ENCODE measurements at places on chromosomes 4 and X.

- DNase-seq, result no peak
Measured at GRCh38 chr4:140666889-140667614, 89.1 kb downstream of the TBC1D9 start.

DNA sequence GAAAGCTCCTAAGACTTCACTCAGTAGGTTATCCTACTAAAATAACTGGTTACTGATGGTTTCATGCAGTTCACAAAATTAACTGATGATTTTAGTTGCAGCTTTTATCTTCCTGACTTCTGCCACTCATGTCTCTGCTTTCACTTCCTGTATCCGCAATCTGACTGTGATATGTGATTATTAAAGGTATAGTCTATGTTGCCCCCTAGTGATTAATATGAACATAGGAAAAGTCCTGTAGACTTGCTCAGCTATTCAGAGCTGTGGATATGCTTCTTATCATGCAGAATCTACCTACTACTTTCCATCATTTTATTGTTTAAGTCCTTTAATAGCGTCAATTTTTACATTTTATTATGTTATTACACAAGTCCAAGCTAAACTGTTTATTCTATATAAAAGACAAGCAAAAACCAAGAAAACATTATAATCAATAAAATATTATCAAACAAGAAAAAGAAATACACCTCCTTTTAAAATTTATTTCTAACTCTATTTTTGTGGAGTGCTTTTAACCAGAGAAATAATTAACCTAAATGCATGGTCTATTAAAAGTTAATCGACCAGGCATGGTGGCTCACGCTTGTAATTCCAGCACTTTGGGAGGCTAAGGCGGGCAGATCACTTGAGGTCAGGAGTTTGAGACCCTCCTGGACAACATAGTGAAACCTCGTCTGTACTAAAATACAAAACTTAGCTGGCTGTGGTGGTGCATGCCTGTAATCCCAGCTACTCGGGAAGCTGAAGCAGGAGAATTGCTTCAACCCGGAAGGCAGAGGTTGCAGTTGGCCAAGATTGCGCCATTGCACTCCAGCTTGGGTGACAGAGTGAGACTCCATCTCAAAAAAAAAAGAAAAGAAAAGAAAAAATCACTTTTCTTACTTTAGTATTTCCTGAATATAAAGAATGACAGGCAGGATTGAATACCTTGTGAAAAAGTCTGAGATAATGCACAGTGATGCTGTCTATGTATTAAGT, 40.4 kb upstream of the TLR2 start:
- peak; percentile 68 for DNase-seq

GRCh38 chr4:122170775-122171174, 18.6 kb downstream of the BLTP1 start:
- DNase-seq, result no peak

DNA sequence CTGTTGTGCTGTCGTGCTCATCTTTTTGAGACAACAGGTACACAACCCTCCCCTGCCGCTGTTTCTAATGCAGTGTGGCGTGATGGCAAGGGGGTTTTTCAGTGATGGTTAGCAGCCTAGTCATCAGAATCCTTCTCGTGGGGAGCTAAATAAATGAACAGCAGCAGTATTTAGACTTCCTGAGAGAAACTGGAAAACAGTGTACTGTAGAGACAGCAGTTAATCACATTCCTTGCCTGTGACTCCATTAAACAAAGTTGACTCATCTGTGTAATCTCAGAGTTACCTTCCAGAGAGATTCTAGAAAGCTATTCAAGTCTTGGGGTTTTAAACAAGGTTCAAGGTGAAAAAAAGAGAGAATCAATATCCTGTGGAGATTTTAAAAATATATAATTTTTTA, 1753.2 kb upstream of the PCDH7 start:
- no peak for DNase-seq

DNA sequence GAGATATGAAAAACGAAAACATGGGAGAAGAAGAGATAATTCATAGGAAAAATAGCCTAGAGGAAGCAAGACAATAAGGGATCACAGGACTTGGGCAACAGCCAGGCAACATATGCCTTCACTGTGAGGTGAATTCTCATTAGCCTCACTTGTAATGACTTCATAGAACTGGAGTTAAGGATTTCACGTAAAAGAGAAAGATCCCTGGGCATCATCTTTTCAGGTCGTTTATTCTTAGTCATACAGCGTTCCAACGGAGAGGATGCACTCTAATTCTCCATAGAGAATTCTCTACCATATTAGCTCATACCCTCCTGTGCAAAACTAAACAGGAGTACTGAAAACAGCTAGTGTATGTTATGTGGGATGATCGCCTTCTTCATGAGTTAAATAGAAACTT, 1.4 kb downstream of the PRKG2 start:
- DNase-seq, result no peak

DNA sequence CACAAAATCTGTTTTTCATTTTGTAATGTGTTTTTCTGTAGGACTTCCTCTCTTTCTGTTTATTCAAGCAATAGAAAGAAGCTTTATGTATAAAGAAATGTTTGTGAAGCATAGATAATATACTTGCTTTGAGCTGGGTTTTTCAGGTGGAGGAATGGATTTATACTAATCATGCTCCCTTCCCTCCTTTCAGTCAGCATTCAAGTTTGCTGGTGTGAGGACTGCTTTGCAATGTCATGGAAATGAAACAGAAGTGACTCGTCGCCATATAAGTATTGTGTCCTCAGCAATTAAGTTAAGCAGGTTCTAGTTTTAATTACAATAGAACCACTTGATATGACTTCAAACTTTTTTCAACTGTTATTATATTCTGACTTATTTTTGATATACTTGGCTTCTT, 1447.1 kb downstream of the PCDH19 start:
- no peak for DNase-seq

DNA sequence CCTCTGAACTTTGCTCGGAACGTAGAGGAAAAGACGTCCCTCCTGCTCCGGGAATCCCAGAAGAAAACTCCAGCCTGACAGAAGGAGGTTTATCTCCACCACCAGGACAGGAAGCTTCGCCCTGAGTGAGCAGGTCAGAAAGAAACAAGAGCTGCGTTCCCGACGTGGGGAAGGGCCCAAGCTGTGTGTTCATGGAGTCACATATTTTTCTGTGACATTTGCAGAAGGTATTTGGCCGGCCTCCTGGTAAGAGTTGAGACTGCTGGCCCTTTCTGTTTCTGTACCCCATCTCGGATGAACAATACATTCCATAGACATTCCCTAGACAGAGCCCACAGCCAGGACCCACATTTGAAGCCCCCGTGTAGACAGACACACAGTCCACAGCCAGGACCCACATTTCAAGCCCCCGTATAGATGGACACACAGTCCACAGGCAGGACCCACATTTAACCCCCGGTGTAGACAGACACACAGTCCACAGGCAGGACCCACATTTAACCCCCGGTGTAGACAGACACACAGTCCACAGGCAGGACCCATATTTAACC, 230.8 kb downstream of the SHOX start:
- no peak for DNase-seq

- DNase-seq, result peak; percentile 8
Measured at GRCh38 chr4:153222707-153223426, 18.6 kb downstream of the TRIM2 start.

DNA sequence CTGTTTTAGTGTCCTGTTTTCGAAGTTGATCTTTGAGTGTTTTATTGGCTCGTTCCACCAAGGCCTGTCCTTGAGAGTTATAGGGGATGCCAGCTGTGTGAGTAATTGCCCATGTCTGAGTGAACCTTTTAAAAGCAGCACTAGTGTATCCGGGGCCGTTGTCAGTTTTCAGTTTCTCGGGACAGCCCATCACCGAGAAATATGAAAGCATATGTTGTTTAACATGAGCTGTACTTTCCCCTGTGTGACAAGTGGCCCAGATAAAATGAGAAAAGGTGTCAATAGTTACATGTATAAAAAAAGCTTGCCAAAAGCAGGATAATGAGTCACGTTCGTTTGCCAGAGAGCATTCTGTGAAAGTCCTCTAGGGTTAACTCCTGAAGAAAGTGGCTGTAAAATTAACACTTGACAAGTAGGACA, 48.6 kb upstream of the RASSF6 start:
- no peak for DNase-seq

DNA sequence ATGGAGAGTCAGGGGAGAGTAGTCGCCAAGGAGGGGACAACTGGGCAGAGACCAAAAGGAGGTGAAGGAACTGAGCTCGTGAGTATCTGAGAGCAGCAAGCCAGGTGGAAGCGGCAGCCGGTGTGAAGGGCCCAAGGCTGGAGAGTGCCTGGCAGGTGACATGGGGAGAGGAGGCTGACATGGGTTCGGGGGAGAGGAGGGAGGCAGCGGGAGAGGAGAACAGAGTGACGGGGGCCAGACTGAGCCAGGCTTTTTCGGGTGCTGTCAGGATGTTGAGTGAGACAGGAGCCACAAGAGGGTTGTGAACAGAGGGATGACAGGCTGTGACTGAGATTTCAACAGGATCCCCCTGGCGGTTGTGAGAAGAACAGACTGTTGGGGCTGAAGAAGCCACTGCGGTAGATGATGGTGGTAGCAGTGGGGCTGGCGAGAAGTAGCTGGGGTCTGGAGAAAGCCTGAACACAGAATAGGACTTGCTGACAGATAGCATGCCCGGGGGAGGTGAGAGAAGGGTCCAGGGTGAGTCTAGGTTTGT, 5.7 kb downstream of the ELK1 start:
- DNase-seq, result peak; percentile 33

GRCh38 chr4:112732142-112732541, 95.2 kb downstream of the LARP7 start:
- DNase-seq, result no peak
